ENCODE measurements at places on chromosomes 6 and 20.

GRCh38 chr6:137097057-137097456, 52.3 kb upstream of the IL20RA start:
- no peak for ATAC-seq

DNA sequence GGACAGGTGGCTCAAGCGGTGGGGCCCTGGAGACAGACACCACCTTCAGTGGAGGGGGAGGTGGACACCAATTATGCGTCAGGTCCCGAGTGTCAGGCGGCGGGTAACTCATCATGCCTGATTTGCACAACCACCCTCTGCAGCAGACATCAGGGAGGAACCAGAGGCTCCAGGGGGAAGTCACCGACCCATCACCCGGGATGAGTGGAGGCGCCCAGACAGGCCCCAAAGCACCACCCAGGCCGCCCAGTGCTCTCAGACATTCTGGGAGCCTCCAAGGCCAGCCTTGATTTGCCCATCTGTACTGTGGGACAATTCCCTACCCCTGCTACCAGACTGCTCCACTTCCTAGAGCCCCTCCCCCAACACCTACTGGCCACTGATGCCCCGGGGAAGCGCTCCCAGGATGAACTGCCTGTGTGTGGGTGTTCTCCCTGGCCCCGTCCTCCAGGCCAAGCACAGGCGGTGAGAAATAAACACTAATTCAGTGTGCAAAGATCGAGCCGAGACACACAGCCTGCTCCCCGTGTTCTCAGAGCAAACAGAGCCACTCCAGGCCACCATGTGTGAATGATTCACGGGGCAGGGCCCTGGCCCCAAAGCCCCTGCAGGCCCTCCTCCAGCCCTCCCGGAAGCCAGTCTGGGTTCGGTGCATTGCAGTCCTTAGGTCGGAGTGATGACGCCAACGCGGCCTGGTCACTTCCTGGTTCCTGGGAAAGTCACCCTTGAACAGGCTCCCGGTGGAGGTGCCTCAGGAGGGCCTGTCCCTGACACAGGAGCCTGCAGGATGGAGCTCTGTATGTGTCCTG, 107.2 kb downstream of the ASXL1 start:
- ATAC-seq: peak; percentile 60

DNA sequence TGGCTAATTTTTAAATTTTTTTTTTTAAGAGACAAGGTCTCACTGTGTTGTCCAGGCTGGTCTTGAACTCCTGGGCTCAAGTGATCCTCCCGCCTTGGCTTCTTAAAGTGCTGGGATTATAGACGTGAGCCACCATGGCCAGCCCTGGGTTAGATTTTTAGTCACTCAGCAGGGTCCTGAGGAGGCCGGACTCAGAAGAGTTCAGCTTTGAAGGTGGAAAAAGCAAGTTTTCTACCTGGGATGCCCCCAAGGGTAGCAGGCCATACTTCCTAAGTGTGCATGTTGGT, 44.2 kb downstream of the FGD2 start:
- no peak for ATAC-seq

DNA sequence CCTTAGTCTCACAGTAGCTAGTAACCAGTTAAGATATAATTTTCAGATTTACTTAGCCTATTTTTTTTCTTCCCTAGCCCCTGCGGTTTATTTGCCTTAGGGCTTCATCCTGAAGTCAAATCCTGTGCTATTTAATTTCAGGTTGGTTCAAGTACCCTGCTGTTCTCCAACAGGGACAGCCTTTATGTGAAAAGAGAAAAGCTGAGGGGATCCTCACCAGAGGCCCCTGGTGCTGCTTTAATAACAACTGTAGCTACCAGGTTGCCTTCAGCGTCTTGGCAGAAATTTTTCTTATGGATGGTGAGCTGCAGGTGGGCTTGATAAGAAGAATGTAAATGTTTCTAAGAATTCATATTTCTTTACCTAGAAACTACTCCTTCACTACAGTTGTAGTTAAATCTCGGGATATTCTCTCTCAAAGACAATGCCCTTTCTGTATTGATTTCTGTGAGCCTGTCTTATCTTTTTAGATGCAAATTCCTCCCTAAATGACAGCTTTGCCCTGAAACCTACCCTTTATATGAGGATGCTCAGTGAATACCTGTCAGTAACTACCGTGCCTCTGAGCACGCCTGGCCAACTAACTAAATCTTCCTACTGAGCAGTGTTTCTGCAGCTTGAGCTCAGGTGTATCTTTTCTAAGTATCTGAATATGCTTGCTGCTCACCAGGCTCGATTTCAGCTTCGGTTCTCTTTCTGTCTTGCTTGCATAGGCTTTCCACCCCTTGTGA, 320.5 kb downstream of the MMUT start:
- ATAC-seq: no peak

- no peak for ATAC-seq
Observed at GRCh38 chr6:37615564-37616340, 81.9 kb downstream of the MDGA1 start.

- ATAC-seq: no peak
Observed at GRCh38 chr6:52087498-52087999, at the start of gene PKHD1. TSS of gene PKHD1 (minus strand) at chr6:52087613. CDS start at chr6:52084933, 2,680 bp downstream.

GRCh38 chr6:8279041-8279805, 156.1 kb downstream of the SLC35B3 start:
- no peak for ATAC-seq

GRCh38 chr20:417801-418342, 9.8 kb downstream of the RBCK1 start:
- no peak for ATAC-seq

DNA sequence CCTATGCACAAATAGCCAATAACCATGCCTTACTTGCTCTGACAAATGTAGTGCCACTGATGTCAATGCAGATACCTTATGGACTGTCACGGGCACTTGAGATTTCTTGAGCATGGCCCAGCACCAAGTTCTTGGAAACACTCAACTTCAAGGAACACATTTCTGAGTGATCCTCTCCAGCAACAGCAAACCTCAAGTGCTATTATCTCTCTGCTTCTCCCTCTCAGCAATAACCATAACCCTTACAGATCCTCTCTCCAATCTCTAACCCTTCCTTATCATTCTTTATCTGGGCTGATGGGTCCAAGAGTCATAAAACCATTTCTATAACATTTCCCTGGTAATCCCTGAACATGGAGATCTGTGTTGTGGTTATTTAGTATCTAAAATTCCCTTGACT, 266.9 kb upstream of the STXBP5 start:
- ATAC-seq: no peak

- ATAC-seq: no peak
Observed at GRCh38 chr6:134626086-134626485, 308.2 kb upstream of the SGK1 start.

DNA sequence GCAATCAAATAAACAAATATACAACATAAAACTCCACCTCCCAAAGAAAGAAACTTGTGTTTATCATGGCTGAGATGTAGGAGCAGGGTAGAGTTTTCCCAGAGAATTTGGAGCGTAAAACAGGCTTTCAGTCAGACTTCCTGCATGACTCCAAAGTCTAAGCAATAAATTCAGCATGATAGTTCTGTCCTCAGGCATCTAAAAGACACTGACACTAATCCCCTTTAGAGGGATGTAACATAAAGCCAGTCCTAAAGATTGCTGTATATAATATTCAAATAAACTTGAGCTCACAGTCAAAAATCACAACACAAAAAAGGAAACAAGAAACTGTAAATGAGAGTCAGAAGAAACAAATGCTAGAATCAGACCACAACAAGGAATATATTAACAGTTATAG, 234.4 kb downstream of the CENPW start:
- ATAC-seq: no peak

GRCh38 chr6:110526726-110527125, 50.3 kb upstream of the SLC22A16 start:
- no peak for ATAC-seq

- ATAC-seq: no peak
Observed at GRCh38 chr6:131917763-131918649, 33.2 kb downstream of the CCN2 start.

DNA sequence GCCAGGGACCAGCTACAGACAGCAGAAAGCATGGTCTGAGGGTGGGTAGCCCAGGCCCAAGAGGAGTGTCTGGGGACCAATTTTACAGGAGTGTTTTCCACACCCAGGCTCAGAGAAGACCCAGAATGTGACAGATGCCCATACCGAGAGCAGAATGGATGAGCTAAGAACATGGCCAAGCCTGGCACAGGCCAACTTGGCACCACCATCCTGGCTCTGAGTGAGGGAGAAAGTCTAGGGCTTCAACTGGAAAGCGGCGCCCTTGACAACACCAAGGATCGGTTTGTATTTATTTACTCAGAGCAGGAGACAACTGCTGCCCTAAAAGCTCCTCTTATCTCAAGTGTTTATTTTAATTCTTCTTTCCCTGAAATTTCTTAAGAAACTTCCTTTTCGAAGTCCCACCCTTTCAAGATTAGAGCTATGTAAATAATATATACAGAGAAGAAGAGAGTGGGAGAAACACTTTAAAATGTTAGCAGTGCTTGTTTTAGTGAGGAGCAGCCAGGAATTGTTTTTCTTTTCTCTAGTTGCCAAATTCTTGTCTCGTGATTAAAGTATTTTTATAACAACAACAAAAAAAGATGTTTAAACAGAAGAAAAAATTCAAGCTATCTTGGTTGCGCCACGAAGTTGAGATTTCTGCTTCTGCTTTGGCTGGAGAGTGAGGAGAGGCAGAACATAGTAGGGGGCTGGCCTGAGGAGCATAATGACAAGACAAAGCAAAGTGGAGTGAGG, 16.2 kb downstream of the TNXB start:
- ATAC-seq: peak; percentile 76

DNA sequence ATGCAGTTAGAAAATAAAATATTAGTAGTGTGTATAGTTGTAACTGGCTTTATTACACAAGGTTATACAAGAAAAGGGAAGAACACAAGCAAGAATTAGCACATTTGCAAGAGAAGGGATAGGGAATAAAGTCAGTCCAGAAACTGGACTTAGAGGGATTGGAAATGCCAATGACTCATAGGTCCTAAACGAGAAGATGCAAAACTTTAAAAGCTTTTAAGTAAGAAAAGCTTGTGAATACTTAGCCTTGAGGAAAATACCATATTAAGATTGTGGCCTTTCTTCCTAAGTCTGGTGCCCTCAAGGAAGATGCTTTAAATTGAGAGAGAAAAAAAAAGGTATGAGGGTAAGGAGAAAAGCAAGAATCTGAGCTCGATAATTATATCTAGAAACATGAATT, 102.3 kb upstream of the MCHR2 start:
- ATAC-seq: no peak

- no peak for ATAC-seq
Observed at GRCh38 chr20:15739035-15739434, 834.2 kb downstream of the KIF16B start.

DNA sequence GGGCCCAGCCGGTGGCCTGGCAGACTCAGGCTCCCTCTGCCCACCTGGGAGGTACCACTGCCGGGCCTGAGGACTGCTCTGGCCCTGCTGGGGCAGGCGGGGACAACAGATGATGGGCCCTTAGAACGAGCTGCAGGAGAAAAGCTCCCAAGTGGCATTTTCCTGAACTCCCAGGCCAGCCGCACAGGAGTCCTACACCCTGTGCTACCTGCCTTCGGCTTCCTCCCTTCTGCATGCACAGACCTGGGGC, 41.3 kb downstream of the DSTN start:
- peak; percentile 11 for ATAC-seq

- ATAC-seq: no peak
Observed at GRCh38 chr20:61744691-61745396, 320.8 kb downstream of the TAF4 start.

DNA sequence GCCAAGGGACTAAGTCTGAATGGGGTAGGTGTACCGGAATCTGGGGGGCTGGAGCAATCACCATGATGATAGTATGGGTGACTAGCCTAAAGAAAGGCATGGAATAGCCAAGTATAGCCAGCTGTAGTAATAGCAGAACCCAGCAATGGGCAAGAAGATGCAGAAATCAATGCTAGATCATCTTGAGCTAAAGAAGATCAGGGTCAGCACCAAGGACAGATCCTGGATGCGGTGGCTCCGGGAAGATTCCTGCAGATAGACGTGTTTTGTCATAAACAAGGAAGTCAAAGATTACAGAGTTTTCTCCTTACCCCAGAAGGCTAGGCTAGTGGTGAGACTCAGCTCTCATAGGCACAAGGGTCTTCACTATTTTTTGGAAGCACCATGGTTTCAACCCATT, 561.6 kb upstream of the CHD6 start:
- no peak for ATAC-seq

GRCh38 chr6:142155895-142156757, 9.1 kb downstream of the VTA1 start:
- ATAC-seq: no peak

- no peak for ATAC-seq
Observed at GRCh38 chr20:41336711-41337492, 3.7 kb upstream of the LPIN3 start.

- no peak for ATAC-seq
Observed at GRCh38 chr6:141153563-141153962, 979.2 kb upstream of the GJE1 start.

GRCh38 chr6:72212686-72213085, 326.3 kb downstream of the RIMS1 start:
- ATAC-seq: no peak

DNA sequence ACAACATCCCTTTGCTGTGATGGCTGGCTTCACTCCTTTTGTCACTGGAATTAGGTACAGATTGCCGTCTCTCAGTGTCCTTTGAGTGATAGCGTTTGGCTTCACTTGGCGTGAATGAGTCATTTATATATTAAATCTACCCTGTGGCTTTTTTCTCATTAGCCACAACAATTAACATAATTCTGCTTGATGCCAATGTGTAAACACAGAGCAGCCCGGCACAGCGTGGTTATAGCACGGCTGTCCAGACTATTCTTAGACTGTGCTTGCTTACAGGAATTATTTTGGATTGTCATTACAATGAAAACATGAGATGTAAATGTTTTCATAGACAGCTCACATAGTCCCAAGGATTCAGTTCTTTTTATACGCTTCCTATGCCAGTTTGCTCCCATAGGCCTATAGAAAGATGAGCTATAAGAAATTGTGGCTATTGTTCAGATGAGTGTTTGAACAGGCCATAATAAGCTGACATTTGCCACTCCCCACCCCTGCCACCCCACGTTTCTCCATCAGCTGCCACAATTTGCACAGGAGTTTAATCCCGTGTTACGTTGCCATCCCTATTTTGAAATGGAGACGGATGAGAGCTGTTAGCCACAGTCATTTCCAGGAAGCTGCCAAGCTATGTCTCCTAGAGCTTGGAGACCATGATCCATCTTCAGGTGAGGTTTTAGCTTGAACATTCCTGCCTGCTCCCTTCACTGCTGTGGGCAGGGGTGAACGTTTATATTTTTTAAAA, 65.9 kb downstream of the PPP1R14C start:
- ATAC-seq: no peak

DNA sequence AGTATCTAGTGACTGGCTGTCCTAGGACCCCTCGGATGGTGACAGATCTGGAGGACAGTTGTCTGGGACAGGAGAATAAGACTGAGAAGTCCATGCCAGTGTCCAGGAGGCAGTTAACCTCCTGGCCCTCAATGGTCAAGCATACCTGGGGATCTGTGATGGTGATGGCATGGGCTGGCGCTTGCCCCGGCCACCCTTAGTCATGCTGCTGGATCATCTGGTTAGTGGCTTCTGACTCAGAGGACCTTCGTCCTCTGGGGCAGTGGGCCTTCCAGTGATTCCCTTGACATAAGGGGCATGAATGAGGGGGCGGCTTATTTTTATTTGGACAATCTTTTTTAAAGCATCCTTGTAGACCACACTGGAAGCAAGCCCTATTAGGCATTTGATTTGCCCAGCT, 24.0 kb upstream of the SF3B5 start:
- ATAC-seq: no peak

GRCh38 chr6:28488916-28489365, 26.7 kb downstream of the GPX6 start:
- no peak for ATAC-seq
